Skin of body (tissue), 3 donors: ENCODE measurements at places on chromosomes 12 and 14. TPM values are rescaled to one million over a fixed set of nuclear protein-coding genes. Genes with fewer than 3 reads are reported as not detected.

DNA sequence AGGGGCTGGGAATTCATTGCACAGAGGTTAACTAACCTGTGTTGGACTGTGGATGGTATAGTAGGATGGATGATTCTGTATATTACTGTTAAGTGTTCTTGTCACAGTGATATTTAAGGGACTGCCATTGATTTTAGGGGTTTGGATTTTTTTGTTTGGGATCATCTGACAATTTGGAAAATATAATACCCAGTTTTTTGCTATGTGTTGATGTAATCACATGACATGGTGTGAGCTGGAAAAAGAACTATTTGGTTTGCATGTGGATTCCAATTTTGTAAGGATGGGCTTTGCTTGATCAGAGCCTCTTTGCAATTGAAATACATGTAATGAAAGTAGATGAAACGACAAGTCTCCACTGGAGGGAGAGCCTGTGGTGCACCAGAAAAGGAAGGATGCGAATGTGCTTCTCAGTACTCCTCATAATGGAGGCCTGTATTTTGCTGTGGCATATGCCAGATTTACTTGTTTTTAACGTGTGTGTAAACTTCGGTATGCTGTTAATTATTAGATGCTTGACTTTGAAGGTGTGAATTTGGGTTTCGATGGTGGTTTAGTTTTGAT is 2.7 kb downstream of the DYRK2 start:
- peak; percentile 28 for DNase-seq

GRCh38 chr12:6340745-6341416 is 995 bp downstream of the TNFRSF1A start:
- DNase-seq, result no peak

DNA sequence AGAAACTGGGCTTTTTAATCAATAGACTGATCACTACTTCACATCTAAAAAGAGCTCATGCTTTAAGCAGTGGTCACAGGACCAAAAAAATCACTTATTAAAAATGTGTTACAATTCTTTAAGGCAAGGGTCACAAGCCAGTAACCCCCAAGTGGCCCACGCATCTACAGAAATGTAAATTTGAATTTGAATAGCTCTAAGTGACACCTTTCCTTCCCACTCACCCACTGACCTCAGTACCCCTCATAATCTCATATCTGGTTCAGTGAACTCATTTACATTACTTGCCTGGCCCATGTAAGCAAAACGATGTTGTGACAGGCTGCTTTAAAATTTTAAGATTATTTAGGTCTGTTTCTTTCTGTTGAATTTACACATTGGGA is 27.4 kb downstream of the NELL2 start:
- DNase-seq, result no peak

DNA sequence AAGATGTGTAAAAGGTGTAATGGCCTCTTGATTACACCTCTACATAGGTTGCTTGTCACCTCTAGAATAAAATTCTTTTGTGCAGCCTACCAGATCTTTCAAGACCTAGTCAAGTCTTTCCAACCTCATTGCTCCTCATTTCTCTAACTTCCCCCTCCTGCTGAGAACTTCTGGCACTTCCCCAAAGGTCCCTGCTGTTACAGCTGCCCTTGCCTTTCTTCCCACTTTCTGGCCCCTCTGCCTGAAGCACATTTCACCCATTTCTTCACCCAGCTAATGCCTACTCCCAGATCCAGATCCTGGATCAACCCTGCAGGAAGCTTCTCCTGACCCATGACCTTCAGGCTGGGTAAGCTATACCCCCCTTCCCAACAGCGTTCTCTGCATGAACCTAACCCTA is 1.5 kb downstream of the TSHR start:
- DNase-seq, result no peak

DNA sequence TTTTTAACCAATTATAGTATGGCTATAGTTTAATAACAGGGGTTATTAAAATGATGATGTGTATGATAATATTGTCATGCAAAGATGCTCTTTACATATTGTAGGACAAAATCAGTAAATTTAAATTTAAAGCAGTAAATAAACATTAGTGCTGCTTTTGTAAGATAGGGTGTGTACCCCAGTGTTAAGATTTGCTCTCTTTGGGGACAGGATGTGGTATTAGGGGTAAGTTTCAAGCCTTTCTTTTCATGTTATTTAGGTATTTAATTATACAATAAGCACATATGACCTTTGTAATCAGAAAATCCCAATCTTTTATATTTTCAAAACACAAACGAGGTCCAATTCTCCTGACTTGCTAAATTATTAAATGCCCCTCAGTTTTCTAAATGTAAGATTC is 39.7 kb upstream of the RPH3A start:
- no peak for DNase-seq

DNA sequence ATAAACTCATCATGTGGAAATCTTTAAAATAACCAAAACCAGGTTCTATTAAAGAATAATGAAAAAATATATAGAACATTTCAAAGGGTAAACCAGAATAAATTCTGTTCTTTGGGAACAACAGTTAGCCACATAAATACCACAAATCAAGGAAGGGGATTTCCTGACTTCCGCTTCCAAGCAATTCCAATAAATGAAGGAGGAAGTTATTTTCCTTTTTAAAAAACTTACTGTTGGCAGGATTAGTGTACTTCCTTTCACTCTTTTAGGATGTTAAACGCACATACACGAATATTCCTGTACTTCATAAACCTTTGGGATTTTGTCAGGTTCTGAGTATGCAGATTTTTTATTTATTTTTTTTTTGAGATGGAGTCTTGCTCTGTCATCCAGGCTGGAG is 13.7 kb upstream of the LIMA1 start:
- no peak for DNase-seq

GRCh38 chr12:110733900-110734299 is 8.8 kb downstream of the PPP1CC start:
- DNase-seq, result no peak

The BIN2 gene
- total RNA-seq, result 5.6 TPM

The MYO1H gene
- 2.4 TPM for total RNA-seq

The GPR65 gene
- total RNA-seq, result 1.6 TPM
